ENCODE measurements at places on chromosomes 11 and 22.

DNA sequence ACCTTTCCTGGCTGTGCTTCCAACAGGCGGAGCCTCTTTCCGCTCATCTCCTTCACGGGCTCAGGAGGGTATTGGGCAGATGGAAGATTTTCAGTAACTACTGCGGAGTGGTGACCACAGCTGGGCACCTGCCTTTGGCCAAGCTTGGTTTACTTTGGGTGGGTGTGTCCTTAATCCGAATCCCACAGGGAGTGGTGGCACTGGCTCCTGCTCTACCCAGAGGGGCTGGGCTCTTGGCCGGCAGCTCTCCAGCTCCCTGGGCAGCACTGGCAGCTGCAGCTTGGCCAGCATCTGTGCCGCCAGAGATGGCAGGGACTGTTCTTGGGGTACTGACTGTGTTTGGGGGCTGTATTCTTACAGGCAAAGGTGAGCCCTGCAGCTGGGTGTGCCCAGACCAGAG lies 29.8 kb downstream of the BID start:
- no peak for DNase-seq

DNA sequence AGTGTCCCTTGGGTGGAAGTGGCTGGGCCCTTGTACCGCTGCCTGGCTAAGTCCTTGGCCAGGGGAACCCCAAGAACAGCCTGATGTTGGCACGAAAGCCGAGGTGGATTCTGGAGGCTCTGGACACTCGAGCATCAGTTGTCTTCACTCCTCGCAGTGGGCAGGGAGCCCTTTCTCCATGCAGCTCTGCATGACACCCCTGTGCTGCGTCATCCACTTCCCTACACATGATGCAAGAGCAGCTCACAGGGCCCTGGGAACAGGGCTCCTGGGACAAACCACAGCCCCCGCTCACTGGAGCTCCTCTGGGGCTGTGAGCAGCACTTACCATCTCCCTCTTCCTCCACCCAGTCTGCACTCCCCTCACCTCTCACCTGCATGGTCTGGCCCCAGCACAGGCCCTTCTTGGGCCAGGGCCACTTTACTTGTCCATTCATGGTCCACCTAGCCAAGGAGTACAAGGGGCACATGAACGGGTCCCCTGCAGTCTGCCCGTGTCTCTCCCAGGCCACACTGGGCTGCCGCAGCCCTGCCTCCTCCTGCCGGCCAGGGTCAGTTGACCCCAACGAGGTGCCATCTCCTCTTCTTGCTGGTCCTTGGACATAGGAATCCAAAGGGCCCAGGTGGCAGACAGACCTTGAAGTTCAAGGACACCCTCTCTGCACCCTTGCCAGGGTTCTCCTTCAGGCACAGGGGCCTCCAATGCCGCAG lies 66.5 kb downstream of the IGF2 start:
- DNase-seq = no peak

DNA sequence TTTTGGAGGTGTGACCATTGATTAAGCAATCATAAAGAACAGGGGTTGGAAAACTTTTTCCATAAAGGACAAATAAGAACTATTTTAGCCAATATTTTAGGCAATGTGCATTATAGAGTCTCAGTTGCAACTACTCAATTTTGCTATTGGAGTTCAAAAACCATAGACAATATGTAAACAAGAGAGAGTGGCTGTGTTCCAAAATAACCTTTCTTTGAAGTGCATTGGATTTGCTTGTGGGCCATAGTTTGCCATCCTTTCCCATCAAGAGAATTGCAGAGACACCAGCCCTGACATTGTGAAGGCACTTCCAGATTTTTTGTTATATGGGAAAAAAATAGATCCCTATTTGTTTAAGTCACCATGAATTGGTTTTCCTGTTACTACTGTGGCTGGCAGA lies 63.3 kb upstream of the LARGE1 start:
- DNase-seq = no peak

DNA sequence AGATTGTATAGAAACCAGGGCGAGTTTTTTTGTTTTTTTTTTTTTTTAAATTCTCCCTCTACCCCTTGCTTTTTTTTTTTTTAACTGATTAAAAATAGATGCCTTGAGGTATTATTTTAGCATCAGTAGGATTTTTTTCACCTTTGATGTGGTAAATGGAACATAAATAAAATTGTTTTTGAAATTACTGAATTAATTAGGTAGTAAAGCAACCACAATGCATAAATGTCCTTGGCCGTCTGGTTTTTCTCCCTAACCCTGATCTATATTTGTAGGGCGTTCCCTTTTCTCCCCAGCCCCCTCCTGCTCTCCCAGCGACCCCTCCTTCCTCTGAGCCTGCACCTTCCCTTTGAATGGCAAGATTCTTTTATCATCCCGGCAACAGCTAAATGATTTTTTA lies 107.8 kb downstream of the ZBTB16 start:
- no peak for DNase-seq

GRCh38 chr11:129881570-129882170 lies 13.7 kb downstream of the NFRKB start:
- DNase-seq = no peak

- no peak for DNase-seq
Observed at GRCh38 chr22:25497181-25497641, 67.3 kb upstream of the GRK3 start.

DNA sequence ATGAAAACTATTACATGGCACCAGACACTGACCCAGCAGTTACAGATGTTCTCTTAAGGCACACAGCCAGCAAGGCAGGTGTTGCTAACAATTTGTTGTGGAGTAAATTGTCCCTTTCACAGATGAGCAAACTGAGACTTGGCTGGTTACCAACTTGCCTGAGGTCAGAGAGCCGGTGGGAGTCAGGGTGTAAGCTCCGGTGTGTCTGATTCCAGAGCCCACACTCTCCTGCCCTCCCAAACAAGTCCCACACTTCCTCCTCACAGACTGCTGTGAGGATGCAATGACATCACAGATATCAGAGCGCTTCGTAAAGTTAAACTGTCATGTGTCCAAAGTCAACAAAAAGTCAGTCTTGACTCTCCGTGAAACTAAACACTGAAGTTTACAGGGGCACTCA lies 12.5 kb downstream of the GDPD5 start:
- DNase-seq = no peak

DNA sequence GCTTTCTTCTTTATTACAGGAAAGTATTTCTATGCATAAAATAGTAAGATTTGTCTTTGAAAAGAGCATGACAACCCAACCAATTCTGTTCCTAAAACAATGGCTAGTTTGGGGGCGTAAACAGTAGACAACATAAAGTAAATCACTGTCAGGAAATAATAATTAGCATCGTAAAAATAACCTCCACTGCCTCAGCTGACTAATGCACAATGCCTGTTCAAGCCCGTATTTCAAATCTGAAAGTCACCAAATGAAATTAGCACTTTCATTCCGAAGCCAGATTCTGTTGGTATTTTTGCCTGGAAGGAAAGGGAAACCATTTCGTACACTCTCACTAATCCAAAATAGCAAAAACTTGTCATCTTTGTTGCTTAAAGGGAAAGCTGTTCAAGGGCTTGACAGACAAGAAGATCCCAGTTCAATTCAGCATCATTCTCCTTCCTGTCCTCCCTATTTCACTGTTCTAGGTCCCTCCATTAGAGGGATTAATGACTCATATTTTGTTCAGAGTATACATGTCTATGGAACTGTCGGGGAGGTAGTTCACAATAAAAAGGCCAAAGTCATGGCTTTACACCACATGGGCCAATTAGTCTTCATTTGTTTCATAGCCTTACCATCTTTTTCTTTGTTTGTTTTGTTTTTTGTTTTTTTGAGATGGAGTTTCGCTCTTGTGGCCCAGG lies 154.7 kb downstream of the CADM1 start:
- no peak for DNase-seq

DNA sequence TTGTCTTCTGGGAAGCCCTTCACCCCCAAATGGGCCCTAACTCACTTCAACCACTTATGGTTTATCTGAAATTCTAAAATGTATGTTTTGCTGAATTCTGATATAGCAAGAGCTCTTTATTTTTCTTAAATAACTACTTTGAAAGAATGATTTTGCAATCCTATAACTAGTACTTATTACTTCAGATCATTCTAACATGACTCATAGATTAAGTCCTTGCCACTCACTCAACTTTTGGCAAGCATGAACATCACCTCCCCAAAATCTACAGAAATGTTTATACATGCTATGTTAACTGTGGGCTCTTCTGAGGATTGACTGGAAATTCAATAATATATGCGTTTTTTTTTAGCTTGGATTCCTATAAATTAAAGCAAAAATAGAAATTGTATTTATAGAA lies 367.4 kb upstream of the FAT3 start:
- DNase-seq = no peak

DNA sequence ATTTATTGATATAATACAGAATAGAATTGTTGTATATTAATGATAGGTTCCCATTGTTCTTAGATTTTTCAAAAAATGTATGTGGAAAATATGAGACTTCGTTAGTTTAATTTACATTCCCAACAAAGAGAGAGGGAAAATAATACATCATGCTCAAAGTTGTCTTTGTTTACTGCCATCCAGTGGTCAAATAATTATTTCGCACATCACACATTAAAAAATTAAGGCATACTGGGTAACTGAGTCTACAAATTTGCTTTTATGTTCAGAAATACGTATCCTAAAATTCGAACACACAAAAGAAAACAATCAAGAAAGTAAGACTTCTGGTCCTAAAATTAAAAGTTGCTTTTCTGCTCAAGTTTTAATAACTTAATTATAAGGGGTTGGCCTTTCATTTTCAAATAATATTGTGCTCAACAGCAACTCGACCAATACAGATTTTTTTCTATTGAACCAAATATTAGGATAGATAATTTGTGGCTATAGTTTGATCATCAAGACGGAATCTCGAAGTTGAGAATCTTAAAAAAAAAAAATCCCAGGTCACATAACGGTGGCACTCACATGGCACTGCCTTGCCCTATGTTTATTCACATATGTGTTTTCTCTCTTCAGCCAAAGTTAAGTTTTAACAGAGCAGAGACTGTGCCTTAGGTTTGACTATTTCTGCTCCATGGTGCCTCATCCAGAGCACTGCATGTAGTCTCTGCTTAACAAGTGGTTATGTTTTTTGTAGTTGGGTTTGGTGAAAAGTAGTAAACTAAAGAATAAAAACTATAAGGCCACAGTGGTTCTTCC lies 12.3 kb downstream of the PDGFD start:
- DNase-seq = no peak

DNA sequence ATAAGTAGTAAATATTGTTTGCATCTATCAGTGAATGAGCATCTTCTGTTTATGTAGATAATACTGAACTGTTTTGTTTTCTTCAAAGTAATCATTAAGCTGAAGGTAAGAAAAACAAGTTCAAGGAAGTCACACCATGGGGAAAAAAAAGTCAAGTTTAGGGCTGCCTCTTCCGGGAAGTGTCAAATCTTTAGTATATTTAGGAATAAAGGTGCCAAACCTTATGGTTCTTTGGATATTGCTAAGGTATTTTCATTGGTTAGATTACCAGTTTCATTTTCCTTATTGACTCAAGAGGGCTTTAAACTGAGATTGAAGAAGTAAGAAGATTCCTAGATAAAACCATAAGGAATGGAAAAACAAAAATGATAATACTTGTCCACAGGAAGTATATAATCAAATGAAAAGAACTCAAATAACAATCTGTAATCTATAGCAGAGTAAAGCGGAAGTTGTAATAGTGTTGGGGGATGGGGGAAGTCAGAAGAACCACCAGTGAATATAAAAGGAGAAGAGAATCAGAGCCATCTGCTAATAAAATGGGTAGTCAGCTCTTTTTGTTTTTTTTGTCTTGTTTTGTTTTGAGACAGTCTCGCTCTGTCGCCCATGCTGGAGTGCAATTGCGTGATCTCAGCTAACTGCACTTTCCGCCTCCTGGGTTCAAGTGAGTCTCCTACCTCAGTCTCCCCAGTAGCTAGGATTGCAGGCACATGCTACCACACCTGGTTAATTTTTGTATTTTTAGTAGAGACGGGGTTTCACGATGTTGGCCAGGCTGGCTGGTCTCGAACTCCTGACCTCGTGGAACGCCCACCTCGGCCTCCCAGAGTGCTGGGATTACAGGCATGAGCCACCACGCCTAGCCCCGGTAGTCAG lies 2.3 kb downstream of the ATM start:
- no peak for DNase-seq

GRCh38 chr22:39530692-39531331 lies 1.7 kb downstream of the RPS19BP1 start:
- DNase-seq = no peak

DNA sequence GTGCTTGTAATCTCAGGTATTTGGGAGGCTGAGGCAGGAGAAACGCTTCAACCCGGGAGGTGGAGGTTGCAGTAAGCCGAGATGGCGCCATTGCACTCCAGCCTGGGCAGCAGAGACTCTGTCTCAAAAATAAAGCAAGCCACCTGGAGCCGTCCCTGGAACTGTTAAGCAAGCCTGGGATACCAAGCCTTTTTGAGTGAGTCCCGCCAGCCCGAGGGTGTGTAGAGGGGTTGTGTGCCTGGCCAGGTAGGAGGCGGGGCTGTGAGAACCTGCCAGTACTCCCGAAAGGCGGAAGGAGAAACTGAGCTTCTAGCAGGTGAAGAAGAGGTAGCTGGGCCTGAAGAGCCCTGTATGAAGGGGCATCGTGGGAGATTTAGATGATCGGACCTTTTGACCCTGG lies 52.4 kb downstream of the TRIOBP start:
- DNase-seq = no peak

DNA sequence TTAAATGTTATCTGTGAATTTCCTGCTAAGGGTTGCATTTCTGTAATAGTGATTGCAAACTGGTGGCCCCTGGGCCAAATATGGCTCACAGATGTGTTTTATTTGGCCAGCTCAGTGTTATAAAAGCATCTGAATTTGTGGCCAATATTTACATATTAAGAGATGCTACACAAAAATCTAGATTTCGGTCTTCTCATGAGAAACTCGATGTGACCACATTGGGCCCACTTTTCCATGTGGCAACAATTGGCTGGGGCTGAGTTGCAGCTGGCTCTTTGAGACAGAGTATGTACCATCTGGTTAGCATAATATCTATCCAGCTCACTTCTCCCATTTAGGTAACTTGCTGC lies 244.5 kb upstream of the POU2AF2 start:
- no peak for DNase-seq

- DNase-seq = no peak
Observed at GRCh38 chr11:118661425-118662301, 17.8 kb downstream of the TREH start.

DNA sequence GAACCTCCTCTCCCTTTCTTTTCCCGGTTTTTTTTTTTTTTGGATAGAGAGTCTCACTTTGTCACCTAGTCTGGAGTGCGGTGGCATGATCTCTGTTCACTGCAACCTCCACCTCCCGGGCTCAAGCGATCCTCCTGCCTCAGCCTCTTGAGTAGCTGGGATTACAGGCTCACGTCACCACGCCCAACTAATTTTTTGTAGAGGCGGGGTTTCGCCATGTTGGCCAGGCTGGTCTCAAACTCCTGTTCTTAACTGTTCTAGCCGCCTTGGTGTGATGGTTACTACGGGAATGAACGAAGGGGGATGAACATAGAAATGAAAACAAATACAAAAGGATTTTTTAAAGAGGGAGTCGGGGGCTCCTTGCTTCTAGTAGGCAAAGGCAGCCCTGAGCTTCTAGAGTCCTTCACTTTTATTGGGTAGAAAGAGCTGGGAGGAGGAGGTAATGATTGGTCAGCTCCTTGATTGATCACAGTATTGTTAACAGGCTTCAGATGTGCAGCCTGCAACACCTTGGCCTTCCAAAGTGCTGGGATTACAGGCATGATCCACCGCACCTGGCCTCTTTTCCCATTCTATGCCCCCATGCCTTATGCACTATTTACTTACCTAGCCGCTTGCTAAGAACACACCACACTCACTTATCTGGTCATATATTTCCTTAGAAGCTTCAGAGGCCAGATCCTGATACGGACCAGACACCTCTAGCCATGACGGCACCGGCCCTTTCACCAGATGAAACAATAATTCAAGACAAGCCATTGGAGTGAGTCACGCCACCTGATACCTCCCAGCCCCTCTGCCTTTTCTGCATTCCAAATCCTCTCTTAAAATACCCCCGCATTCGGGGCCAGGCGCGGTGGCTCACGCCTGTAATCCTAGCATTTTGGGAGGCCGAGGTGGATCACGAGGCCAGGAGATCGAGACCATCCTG lies 20.7 kb downstream of the SUSD2 start:
- DNase-seq = no peak
